Smooth muscle cell of the brain vasculature (primary cell): ENCODE measurements at places on chromosomes 13 and 19.

DNA sequence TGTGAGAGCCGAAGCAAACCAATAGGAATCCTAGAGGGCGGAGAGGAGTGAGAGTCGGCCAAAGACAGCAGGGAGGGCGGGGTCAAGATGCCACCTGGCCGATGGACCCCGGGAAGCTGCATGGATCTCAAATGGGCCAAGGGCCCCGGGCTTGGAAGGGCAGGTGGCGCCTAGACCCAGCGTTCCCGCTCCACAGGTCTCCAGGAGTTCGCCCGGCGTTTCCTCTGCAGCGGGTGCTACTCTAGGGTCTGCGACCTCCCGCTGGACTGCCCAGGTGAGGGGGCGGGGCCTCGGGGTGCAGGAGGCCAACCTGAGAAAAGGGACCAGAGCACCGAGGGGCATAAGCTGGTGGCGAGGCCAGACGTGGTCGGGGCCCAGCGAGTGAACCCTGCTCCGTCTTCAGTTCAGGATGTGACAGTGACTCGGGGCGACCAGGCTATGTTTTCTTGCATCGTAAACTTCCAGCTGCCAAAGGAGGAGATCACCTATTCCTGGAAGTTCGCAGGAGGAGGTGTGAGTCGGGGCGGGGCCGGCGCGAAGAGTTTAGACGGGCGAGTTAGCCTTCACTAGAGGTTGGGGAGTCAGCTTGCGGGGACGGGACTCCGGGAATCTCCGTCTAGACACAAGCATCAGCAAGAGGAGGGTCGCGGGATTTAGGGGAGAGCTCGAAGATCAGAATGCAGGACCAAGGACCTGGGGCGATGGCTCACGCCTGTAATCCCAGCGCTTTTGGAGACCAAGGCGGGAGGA is 9.9 kb downstream of the SPACA6 start:
- no peak for DNase-seq

- no peak for DNase-seq
Measured at GRCh38 chr13:113623491-113624234, 34.3 kb downstream of the ATP4B start.

DNA sequence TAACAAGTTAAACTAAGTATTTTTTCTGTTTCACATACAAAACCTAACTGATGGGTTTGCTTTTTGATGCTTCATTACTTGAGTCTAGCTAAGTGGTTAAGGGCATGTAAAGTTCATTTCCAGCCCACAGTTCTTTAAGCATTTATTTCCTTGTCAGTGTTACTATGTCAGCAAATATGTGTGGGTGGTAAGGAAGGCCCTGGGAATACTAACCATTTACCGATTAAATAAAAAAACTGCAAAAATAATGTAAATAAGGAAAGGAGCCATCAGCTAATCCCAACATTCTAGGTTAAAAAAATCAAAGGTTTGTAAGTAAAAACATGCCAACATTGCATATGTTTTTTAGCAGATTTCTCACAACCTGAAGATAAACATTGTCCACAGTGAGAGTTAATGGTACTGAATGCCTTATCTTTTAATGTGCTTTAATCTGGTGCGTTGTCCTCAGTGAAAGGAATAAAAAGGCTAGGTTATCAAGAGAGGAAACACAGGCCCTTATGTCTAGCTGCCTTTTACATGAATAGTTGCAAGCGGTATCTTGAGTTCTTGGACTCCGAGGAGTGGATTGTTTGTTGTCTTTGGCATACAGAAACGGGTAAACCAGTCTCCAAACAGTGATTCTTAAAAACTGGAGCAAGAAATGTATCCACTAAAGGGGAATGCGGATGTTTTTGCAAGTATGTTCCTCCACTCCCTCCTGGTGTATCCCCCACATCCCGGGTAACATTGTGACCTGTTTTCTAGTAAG is 949.6 kb upstream of the SLC10A2 start:
- peak; percentile 37 for DNase-seq

DNA sequence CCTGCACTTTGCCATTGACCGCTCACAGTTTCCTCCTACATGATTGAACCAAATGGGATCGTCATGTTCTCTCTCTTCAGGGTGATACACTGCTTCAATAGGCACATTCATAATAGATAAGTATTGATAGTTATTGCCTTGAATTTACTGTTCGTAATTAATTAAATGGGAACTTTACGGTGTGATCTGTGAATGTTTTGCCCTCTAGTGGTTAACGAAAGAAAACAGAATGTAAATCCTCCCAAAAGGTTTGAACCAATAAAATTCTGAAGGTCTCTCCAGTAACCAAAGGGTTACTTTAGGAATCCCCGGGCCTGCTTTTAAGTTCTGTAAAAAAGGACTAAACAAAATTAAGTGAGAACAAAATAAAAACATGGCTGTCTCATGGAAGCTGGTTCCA is 389.3 kb downstream of the DACH1 start:
- DNase-seq: no peak

DNA sequence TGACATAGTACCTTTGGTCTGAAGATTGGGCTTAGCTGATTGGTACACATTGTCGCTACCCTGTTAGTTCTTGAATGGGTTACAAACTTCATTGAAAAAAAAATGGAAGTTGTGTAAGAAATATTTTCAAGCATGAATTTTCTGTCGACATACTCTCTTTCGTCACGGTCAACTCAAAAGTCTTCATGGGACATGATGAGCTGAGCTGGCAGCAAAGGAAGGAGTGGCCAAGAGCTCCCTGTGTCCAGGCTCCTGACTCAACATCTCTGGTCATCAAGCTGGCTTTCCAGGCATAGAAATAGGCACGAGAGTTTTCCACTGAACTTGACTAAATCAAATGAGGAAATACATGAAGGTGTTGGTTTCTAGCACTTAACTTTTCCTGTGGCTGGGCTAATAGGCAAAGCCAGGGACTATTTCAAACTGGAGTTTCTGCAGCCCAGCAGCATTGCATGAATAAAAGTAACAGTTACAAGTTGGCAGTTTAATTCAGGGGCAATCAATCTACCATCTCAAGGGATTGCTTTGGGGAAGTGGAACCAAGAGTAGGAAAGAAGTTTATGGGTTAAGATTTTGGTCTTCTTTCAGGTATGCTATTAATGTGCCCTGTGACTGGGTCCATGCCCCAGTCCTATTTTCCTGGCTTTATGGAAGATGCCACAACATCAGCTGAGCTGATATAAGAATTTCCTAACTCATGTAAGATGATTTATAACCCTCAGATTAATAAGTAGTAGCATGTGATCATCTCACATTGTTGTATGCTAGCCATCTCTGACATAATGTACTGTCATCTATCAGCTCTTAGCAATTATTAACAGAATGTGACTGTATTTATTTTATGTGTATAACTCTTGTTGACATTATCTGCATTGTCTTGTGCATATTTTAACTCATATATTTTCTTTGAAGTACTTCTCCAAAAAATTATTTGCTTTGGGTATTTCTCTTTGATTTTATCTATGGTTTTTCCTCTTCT is 385.8 kb downstream of the DLEU7 start:
- no peak for DNase-seq

- DNase-seq: no peak
Measured at GRCh38 chr19:40941481-40942219, 49.4 kb upstream of the CYP2B6 start.

DNA sequence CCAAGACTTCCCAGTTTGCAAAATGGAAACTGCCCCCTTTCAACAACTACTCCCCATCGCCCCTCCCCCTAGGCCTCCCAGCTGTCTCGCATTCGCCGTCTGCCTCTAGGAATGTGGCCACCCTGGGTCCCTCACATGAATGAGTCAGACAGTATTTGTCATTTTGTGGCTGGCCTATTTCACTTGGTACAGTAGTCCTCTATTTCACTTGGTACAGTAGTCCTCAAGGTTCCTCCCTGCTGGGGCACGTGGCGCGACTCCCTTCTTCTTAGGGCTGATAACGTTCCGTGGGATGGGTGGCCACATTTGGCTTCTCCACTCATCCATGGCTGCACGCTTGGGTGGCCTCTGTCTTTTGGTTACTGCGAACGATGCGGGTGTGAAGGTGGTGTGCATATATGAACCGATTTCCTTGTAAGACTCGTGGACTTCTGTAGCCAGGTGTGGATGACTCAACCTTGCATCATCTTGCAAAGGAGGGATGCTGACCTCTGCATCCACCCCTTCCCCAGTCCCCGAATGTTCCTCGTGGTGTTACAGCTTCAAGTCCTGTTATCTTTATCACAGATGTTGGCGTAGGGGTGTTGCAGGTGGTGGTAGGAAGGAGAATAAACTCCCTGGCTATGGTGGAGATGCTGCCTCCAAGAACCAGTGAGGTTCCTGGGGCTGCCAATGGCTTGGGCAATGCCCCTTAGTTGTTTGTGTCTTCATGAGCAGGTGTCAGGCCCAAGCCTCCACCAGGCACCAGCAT is 112.1 kb upstream of the SOX1 start:
- DNase-seq: no peak

DNA sequence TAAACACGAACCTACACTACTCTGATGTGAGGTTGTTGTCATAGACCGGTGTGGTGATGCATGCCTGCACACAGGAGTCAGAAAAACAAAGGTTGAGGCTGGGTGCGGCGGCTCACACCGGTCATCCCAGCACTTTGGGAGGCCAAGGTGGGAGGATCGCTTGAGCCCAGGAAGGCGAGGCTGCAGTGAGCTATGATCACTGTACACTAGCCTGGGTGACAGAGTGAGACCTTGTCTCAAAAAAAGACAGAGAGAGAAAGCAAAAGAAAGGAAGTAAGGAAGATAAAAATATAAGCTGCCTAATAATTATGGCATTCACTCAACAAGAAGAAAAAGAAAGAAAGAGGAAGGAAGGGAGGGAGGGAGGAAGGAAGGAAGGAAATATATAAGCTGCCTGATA is 9.3 kb downstream of the GP6 start:
- no peak for DNase-seq

- no peak for DNase-seq
Measured at GRCh38 chr19:33878030-33878544, 81.4 kb downstream of the KCTD15 start.

GRCh38 chr19:5093948-5094718 is 125.2 kb downstream of the KDM4B start:
- no peak for DNase-seq

DNA sequence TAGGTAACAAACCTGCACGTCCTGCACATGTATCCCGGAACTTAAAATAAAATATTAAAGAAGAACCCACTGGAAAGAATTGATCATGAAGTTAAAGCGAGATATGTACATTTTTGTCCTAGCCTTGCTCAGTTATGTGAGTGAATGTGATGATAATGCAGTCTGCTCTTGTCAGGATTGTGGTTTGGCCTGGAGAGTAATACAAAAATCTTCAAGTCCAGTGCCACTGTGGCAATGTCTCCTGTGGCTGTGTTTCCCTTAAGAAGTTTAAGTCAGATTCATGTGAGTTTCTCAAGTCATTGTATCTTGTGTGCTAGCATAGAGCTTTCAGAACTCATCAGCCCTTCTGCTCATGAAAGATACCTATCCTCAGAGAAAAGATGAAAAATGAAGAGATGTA is 18.0 kb upstream of the ITGBL1 start:
- DNase-seq: no peak

DNA sequence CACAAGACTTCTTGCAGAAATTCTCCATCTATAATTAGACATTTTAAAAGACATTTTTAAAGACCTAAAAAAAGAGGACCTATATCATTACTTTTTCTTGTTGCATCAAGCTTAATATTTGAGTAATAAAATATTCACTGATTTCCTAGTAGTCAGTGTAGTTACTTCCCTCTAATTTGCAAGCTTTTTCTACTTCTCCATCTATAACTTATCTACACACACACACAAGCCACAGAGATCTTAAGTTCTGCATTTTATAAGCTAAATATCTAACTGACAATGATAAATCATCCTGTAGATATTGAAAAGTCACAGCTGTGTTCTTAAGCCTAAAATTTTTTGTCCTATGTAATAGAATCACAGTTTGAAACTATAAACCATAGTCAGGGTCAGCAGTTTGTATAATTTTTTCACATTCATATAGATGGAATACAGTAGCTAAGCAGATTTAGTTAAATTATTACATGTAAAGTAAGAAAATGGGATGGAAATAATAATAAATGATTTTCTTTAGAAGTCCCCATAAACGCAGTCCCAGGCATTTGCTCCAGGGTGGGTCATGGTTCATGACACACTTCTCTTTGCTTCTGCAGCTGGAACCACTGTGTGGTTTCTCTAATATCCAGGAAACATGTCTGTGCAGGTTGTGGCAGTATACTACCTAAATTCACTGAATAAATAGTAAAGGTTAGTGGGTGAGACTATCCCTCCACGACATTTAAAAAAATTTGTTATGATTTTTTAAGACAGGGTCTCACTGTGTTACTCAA is 60.2 kb downstream of the ESD start:
- no peak for DNase-seq

- peak; percentile 7 for DNase-seq
Measured at GRCh38 chr19:32287811-32288227, 57.6 kb upstream of the ZNF507 start.

DNA sequence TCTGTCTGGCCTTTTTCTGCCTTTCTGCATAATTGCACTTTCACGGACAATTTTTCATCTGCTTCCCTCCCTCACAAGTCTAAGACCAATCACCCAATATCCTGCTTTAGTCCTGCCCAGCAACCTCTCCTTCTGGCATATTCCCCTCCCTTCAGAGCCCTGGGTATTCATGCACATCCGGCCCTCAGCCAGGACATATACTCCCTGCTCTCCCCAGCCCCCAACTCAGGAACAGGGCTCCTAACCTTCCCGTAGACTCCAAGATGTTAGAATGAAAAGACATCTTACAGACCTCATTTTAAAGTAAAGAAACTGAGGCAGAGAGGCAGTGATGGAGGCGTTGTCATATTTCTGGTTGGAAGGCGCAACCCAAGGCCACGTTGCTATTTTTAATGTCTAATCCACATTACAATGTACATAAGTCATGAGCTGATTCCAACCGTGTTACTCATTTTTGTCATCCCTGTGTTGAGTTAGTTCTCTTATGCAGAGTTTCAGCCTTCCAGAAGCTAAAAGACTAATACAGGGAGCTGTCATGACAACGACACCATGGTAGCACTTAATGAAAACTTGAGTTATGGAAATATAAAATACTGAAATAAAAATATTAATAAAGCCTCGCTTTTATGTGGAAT is 209.2 kb downstream of the TSHZ3 start:
- DNase-seq: no peak

GRCh38 chr19:4669723-4670480 is at the start of gene MYDGF:
Gene MYDGF, minus strand, starts transcription at chr19:4670342. Its CDS starts 8 bp downstream, at chr19:4670334.
- DNase-seq: peak; percentile 56

DNA sequence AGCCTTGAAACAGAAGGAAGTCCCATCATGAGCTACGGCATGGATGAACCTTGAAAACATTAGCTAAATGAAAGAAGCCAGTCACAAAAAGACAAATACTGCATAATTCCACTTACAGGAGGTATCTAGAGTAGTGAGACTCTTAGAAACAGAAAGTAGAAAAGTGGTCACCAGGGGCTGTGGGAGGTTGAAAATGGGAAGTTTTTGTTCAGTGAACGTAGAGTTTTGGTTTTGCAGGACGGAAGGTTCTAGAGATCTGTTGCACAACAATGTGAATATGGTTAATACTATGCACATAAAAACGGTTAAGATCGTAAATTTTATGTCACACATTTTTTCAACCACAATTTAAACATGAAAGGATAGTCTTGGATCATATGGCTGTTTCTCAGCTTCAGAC is 11.9 kb upstream of the SLC10A2 start:
- no peak for DNase-seq
